ENCODE measurements at places on chromosomes 1 and 21.

DNA sequence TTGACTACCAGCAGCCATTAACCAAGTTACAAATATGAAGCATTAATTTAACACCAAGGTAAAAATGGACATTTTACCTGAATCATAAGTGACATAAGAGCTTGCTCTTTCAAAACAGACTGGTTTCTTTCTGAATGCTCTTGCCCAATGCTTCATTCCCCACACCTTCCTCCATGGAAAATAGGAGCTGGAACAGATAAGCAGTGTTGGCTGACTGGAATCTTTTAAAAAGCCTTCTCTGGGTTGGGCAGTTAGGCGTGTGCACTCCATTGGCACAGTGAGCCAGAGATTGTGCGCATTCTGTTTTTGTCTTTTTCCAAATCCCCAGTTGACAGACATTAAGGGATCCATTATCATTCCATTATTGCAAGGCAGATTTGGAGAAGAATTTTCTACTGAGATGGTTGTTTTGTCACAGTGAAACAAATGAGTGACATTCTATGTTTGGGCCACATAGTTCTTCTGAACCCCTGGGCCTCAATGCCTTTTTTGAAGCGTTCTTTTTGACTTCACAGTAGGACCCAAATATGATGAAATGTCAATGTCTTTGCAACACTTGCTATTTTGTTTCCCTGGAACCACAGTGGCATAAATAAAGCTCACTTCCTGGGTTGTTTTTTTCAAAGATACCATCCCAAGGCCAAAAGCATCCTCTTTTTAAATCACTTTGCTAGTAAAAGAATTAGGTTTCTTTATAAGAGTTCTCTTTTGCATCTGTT, 32.3 kb downstream of the LRRC8B start:
- no peak for DNase-seq

GRCh38 chr1:17494114-17494729, 45.3 kb upstream of the ARHGEF10L start:
- no peak for DNase-seq

- DNase-seq: no peak
These were observed 20.1 kb upstream of the ZP4 start for GRCh38 chr1:237910834-237911233.

GRCh38 chr1:72105201-72105600, 177.1 kb downstream of the NEGR1 start:
- DNase-seq: no peak

- no peak for DNase-seq
These were observed 25.3 kb downstream of the NADK start for GRCh38 chr1:1752636-1753606.
